PC-3 (cell line): ENCODE measurements at places on chromosomes 1 and 21.

GRCh38 chr1:147078606-147079399, 93.5 kb downstream of the PRKAB2 start:
- no peak for DNase-seq

DNA sequence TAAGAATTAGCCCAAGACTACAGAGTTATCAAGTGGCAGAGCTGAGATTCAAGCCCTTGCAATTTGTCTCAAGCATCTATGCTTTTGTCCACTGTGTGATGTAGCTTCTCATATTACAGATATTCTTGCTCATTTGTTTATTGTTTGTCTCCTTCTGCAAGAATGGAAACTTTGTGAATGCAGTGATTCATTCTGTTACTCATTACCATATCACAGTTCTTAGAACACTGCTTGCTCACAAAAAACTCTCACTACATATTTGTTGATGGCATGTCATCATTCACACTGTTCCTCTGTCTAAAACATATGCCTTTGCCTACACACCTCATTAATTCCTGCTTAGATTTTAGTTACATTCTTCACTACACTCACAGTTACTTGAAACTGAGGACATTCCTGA, 1198.9 kb downstream of the PLA2G4A start:
- DNase-seq: peak; percentile 79

- no peak for DNase-seq
Measured at GRCh38 chr1:53134961-53135734, 7.3 kb downstream of the SLC1A7 start.

DNA sequence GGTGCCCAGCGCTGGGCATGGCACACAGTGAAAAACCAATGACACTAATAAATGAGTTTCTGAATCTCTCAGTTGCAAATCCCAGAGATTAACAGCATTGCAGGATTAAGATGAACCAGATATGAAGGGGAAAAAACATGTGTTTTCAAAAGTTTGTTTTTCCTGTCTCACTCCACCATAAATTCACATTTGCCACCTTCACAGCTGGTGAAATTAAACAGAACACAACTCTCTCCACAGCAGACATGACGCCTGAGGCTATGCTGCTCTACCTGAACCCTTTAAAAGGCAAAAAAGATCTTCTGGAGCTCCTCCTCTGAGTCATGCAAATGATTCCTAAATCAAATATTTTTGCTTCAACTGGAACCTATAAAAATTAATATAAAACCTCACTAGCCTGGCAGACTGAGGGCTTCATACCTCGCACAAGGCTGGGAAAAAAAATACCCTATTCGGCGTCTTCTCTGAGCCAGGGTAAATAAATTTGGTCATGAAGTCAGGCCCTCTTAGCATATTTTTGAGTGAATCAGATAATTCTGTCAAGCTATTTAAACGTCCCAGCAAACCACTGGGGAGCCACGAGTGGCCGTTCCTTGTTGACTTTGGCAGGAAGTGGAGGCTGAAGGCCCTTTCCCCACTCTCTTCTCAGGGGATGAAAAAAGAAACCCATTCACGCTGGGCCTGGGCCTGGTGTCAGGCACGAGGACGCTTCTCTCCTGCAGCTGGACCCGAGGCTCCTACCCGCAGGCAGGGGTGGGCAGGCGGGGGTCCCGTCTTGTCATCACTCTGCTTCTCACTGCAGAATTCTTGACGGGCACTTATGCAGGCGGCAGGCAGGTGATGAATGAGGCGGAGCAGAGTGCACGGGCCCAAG, 53.0 kb downstream of the DMRTB1 start:
- DNase-seq: peak; percentile 93

DNA sequence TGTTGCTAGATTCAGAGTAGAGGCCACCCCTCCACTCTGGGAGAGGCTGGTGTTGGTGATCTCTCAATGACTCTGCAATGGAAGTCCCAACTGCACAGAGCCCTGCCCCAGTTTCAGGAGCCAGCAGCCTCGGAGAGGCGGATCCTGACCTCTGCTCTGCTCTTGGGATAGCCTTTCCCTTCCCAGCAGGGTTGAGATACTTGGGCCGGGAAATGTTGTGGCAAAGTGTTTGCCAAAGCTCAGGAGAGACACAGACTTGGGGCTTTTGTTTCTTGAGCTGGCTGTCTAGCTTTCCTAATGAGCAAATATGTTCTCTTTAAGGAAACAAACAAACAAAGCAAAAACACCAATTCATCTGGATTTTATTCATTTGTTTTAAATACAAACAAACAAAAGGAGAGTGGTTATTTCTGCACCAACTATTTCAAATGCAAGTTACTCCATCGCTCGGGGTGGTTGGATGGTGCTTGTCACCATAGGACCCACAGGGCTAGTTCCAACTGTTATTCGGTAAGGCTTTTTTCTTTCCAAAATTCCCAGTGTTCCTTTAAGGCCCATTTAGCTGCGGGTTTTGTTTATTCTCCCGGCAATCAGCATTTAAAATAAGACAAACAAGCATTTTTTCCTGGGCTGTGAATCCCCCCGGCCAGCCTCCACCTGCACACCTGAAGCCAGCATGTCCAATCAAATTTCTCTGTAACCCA, 193.9 kb upstream of the LMO4 start:
- DNase-seq: no peak

DNA sequence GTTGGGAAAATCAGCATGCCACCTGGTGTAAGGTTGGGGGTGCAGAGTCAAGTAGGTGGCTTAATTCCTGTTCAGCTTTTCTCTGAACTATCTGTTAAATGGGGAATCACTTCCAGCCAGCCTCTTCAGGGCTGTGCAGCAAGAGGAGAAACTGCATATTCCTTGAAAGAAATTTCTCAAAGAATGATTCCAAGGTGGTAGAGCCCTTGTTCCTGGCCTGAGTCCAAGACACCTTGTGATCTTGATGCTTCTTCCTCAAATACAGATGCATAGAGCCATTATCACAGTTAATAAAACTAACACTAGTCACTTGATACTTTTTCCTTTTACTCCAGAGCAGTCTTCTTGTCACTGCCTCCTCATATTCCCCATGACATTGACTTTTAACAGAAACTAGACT, 5.2 kb downstream of the TXLNA start:
- DNase-seq: no peak

DNA sequence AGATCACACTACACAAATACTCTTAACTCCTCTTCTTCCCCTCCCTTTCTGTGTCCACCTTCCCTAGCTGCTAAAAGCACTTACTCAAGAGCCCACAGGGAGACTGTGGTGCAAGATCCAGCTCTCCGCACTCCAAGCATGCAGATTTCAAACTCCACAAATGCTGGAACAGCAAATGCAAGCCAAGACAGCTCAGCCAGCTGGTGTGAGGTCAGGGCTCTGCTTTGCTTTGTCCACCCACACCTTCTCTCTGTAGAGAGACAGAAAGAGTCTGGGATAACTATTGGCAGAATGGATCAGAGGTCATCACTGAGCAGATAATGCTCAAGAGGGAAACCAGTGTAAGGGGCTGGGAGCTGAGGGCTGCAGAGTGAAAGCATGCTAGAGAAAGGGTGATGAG, 45.2 kb upstream of the DPT start:
- DNase-seq: no peak

- no peak for DNase-seq
Measured at GRCh38 chr1:44249543-44249942, 36.3 kb downstream of the DMAP1 start.

GRCh38 chr1:164602101-164602422, 43.1 kb downstream of the PBX1 start:
- peak; percentile 94 for DNase-seq

- DNase-seq: no peak
Measured at GRCh38 chr1:29824025-29824424, 587.7 kb downstream of the PTPRU start.

DNA sequence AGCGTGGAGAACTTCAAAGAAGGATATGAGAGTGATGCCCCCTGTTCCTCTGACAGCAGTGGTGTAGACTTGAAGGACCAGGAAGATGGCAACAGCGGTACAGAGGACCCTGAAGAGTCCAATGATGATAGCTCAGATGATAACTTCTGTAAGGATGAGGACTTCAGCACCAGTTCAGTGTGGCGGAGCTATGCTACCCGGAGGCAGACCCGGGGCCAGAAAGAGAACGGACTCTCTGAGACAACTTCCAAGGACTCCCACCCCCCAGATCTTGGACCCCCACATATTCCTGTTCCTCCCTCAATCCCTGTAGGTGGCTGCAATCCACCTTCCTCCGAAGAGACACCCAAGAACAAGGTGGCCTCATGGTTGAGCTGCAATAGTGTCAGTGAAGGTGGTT, 14.0 kb downstream of the CERS2 start:
- DNase-seq: no peak

DNA sequence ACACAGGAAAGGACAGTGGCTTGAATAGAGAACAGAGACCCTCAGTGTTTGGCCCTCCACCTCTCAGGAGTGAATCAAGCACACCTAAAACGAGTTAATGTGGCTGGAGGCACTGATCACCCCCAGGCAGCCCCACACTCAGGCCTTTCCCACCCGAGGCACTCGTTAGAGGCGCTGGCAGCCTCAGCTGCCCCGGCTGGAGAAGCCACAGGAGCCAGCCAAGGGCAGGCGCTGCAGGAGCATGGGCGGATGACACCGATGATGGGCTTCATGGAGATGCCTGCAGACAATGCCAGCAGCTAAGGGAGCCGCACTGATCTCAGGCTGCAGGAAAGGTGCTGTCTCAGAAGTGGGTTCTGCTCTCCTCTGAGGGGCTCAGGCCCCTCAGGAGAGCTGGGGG, 24.1 kb upstream of the ABCG1 start:
- DNase-seq: no peak
